CMK (cell line): ENCODE measurements at places on chromosomes 12 and 14.
A peak's percentile ranks its signal among the peaks of the same experiment; 100 is the strongest.

DNA sequence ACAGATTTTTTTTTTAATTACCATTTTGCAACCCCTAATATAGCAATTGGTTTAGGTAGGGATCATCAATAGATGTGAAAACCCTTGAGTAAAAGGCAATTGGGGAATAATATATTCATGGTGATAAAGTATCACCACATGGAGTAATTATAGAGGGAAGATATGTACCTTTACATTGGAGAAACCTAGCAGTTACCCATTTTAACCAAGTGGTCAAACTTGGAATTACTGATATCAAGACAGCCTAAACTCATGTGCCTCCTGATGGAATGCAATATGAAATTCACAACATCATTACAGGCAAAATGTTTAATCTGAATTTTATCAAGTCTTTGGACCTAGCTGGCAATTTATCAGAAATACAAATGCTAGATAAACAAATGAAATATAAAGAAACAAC, 6.7 kb upstream of the SLC10A1 start:
- DNase-seq: no peak

DNA sequence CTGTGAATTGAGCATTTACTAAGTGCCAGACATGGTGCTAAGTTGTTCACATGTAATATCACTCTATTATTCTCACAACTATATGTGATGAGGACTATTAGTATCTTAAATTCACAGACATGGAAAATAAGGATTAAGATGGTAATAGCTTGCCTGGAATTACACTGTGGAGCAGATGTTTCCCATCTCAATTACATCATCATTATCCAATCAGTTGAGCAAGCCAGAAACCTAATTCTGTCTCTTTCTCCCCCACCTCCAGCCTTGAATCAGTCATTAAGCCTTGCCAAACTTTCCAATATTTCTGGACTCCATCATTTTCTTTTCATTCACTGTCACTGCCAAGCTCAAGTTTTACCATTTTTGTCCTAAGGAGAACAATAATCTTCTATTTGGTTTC, 287.8 kb upstream of the KITLG start:
- no peak for DNase-seq

- DNase-seq: peak; percentile 72
These were observed 1.8 kb downstream of the CKB start for GRCh38 chr14:103520657-103521437.

DNA sequence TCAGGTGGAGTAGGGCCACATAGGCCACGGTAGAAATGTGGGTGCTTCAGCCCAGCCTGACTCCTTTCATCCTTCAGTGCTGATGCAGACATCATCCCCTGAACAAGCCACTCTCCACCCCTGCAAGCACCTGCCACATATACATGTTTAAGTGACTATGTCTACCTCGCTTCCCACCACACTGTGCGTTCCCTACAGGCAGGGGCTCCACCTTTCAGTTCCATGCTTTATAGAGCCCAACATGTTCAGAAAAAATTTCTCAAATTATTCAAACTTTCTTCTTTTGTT, 11.6 kb downstream of the SLC7A7 start:
- DNase-seq: no peak

DNA sequence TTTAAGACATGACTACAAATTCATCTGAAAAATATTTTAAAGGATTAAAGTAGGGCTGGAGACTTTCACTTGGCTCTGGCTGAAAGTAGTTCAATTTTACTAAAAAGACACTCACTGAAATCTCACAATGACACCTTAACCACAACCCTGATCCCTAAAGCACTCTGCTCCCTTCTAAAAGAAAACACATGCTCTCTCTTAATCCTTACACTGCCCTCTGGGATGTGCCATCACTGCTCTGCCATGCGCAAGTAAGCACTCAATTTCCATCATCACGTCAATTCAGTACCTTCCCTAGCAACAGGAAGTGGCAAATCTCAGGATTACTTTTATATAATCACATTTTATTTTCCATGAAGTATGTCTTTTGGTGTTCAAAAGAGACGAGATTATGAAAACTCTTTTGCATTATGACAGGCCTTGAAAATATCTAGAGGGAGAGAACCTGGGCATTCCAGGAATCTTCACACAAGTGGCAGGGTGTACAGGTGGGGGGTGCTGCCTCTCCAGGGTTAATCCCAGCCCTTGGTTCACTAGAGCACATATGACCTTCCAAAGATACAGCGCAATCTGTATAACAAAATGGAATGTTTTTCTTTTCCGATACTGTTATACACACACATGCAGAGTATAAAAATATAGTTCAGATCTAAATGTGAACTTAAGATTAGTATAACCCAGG, 7.3 kb downstream of the ATG14 start:
- DNase-seq: no peak

- DNase-seq: no peak
These were observed 84.5 kb upstream of the CDKN3 start for GRCh38 chr14:54312166-54312801.

DNA sequence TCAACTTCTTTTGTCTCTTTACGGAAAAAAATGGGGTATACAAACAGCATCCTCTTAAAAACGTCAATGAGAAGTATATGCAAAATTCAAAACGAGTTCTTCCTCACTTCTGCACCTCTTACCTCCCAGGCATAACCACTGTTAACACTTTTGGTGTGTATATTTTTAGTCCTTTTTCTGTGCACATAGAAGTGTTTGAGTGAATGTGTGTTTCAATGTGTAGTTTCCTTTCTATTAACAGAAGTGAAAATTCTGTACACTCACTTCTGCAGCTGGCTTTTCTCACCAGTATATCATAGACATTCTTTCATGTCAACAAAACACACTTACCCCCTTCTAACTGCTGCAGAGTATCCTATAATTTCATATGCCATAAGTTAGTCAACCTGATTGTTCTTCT, 5.4 kb downstream of the UBR7 start:
- DNase-seq: no peak

GRCh38 chr14:19823178-19823577, 19.6 kb downstream of the OR4N2 start:
- DNase-seq: no peak

GRCh38 chr14:101821528-101821927, 60.0 kb downstream of the PPP2R5C start:
- DNase-seq: no peak

DNA sequence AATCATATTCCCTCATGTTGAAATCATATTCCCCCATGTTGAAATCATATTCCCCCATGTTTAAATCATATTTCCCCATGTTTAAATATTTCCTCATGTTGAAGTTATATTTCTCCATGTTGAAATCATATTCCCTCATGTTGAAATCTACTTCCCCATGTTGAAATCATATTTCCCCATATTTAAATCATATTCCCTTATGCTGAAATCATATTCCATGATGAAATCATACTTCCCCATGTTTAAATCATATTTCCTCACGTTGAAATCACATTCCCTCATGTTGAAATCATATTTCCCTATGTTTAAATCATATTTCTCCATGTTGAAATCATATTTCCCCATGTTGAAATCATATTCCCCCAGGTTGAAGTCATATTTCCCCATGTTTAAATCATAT, 34.6 kb upstream of the ADGRD1 start:
- no peak for DNase-seq

DNA sequence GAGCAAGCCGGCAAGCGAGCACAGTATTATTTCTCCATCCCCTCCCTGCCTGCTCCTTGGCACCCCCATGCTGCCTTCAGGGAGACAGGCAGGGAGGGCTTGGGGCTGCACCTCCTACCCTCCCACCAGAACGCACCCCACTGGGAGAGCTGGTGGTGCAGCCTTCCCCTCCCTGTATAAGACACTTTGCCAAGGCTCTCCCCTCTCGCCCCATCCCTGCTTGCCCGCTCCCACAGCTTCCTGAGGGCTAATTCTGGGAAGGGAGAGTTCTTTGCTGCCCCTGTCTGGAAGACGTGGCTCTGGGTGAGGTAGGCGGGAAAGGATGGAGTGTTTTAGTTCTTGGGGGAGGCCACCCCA, 3.9 kb upstream of the NXPH4 start:
- no peak for DNase-seq

GRCh38 chr14:92502541-92503286, 10.9 kb upstream of the RIN3 start:
- no peak for DNase-seq

DNA sequence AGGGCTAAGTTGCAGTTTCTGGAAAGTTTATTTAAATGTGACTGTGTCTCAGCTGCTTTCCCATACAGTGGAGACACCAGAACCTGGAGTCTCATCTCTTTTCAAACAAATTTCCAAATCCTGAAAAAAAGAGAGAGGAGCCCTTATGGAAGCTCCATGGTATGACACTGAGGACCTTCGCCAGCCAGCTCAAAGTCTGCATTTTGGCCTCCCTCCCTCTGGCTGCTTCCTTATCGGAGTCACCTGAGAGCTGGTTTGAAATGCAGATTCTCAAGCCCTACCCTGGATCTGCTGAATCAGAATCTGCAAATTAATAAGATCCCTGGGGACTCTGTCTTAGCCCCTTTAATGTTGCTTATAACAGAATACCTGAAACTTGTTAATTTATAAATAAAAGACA, 21.7 kb upstream of the JDP2 start:
- no peak for DNase-seq

DNA sequence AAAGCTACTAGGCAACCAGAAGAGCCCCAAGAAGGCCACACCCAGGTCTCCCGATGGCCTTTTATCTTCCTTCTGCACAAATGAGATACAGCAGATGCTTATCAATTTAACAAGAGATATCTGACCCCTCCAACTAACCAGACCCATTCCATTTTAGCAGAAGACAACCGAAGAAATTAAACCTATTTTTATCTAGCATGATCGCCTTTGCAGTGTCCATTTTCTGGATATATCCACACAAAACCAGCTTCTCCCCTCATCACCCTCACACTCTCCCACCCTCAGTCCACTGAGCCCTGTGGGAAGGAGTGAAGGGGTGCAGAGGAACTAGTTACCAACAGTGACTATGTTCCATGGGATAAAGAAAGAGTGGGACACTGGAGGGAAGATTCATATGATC, 20.9 kb upstream of the DHRS4 start:
- no peak for DNase-seq

- no peak for DNase-seq
These were observed 12.1 kb upstream of the IFI27 start for GRCh38 chr14:94098326-94098992.

DNA sequence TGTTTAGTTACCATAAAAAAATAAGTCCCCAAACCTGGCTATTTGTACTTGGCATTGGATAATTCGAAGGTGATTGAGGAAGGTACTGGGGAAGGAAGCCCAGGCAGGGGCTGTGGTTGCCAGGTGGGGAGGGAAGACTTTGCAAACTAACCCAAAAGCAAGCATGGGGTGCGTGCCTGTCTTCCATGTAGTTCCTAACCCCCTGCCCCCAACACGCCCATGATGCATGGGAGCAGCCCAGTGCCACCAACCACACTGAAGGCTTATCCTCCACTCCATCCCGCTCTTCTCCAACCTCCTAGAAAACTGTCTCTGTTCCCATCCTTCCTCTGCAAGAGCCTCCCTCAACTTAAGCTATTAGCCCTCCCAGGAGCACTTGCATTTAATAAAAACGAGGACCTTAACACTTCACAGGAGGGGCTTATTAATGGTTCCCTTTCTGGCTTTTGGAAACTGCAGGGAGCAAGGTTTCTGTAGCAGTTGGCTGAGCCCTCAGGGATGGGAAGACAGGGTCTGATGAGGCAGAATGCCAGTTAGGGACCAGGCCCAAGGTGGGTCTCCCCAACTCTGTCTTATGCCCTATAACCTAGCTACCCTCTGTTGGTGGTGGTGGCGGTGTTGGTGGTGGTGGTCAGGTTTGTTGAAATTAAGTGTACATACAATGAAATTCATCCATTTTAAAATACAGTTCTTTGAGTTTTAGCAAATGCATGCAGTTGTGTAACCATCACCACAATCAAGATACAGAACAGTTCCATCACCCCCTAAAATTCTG, 96.0 kb downstream of the ZFP36L1 start:
- DNase-seq: no peak

DNA sequence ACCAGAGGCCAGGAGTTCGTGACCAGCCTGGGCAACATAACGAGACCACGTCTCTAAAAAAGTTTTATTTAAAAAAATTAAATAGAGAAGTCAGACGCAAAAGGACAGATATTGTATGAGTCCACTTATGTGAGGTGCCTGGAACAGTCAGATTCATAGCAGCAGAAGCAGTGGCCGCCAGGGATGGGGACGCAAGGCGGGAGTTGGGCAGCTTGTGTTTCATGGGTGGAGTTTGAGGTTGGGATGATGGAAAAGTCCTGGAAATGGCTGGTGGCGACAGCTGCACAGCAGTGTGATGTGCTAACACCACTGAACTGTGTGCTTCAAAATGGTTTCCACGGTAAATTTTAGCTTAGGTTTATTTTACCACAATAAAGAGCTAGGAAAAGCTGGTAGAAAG, 57.6 kb upstream of the DDX11 start:
- no peak for DNase-seq

DNA sequence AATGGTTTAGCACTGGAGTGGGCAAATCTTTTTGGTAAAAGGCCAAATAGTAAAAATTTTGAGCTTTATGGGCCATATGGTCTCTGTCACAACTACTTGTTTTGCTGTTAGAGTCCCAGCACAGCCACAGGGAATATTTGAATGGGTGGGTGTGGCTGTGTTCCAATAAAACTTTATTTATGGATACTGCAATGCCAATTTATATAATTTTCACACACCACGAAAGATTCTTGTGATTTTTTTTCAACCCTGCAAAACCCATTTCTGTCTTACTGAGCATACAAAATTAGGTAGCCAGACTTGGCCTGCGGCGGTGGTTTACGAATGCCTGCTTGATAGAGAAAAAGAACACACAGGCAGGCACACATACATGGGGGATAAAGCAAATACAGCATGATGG, 28.3 kb downstream of the TMEM120B start:
- no peak for DNase-seq

DNA sequence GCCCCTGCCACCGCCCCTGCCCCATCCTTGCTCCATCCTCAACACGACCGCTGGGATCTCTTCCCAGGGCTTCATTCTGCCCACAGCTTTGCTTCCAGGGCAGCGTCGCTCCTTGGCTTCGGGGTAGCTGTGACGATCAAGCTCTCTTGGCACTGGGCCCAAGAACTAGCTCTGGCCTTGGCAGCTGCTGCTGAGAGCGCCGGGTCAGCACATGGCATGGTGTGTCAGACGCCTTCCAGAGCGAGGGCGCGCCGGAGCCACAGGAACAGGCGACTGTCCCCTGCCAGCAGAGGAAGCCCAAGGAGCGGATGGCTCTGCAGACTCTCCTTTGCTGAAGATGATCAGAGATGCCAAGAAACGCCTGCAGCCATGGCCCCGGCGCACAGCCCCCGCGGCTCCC, 15.9 kb downstream of the RAB35 start:
- DNase-seq: no peak

- DNase-seq: no peak
These were observed 1.6 kb upstream of the DGKA start for GRCh38 chr12:55929306-55929791.
